ENCODE measurements at places on chromosomes 6 and 20. TPM values are rescaled to one million over a fixed set of nuclear protein-coding genes. Genes with fewer than 3 reads are reported as not detected.

Gene SCP2D1
- total RNA-seq: not detected

Gene NMBR
- not detected for total RNA-seq

Gene SLC32A1
- not detected for total RNA-seq

Gene ECT2L
- 0.12 TPM for total RNA-seq

Gene SALL4
- 1.8 TPM for total RNA-seq
